ENCODE measurements at places on chromosomes 2 and 18.

GRCh38 chr2:232375164-232375563 is 3.4 kb upstream of the ALPP start:
- DNase-seq = no peak

DNA sequence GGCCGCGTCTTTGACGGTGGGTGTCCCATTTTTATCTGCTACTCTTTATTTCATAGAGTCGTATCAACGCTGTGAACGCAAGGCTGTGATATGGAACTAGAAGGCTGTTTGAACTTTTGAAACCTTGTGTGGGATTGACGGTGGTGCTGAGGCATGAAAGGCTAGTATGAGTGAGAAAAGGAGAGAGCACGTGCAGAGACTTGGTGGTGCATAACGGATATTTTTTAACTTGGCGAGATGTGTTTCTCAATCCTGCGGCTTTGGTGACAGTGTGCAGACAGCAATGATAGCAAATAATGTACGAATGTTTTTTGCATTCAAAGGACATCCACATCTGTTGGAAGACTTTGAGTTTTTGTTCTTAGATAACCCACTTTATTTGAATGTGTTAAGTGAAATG is 6.2 kb downstream of the HES6 start:
- DNase-seq = no peak

- peak; percentile 61 for DNase-seq
Measured at GRCh38 chr2:202377207-202377761, 1.2 kb downstream of the BMPR2 start.

DNA sequence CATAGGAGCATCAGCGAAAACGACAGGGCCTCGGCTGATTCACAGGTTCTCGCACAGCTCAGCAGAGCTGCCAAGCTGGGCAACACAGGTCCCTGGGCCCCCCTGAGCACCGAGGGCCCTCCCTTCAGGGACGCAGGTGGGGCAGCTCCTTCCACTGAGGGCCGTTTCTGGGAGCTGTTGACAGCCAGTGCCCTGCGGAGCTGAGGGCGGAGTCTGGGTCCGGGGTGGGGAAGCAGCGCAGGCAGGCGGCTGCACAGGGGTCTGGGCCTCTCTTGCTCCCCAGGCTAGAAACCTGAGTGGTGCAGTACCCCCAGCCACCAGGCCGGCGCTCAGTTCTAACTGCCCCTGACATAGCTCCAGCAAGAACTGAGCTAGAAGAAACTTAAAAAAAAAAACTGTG is 65.7 kb downstream of the PXDN start:
- no peak for DNase-seq

- DNase-seq = no peak
Measured at GRCh38 chr2:119766944-119767343, 7.2 kb downstream of the PTPN4 start.

DNA sequence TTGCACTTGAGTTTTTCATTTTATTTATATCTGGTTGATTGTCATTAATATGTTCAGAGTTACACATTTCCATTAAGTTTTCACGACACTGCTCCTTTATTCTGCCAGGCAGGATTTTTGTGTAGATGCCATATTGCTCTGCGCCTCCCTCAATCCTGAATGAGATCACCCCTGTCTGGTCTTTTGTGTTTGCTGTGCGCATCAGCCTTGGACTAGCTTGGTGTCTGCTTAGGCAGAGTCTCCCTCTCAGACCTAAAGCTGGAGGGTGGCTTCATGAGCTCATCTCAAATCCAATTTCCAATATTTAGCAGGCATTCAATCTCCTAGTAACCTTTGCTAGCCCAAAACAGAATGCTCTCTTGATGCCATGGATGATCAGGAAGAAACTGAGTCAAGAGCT is 137.4 kb downstream of the SMAD7 start:
- DNase-seq = no peak

- no peak for DNase-seq
Measured at GRCh38 chr2:143588746-143589145, 459.5 kb downstream of the ARHGAP15 start.

- no peak for DNase-seq
Measured at GRCh38 chr18:9627642-9628041, 13.3 kb upstream of the PPP4R1 start.

GRCh38 chr18:54958704-54959625 is at the start of gene CCDC68:
TSS of gene CCDC68 (minus strand) at chr18:54959461. CDS start at chr18:54942791, 16,670 bp downstream.
- DNase-seq = peak; percentile 72

- no peak for DNase-seq
Measured at GRCh38 chr2:147642765-147643164, 202.1 kb upstream of the ACVR2A start.

DNA sequence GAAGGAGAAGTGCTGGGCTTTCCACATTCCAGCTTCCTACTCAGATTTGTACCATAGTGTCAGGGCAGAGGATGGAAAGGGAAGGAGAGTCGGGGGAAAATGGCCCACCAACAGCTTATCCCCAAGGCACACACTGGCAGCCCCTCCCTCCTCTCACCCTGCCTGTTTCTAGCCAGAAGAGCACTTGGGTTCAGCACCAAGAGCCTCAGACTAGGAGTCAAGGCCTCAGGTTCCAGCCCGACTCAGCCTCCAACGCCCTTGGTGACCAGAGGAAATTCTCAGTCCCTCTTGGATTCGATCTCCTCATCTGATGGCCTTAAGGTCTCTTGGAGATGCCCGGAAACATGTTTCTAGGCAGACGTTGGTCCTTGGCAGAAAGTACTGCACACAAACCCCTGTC is 53.9 kb downstream of the TNS1 start:
- DNase-seq = no peak

DNA sequence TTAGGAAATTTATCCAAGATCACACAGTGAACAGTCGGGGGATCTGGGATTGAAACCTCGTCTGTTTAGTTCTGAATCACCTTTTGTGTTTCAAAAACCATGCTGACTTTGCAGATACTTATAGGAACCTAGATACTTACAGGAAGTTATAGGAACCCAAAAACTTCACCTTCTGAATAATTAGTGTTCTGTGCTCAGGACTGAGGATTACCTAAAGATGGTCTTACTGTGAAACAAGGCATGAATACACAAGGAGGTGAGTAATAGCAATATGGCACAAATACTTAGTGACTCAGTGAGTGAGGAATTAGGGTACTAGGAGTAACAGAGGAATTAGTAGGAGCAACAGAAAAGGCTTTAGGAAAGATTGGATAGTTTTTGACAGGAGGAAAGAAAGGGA is 145.5 kb downstream of the LRATD1 start:
- DNase-seq = no peak

GRCh38 chr2:73993778-73994177 is 9.1 kb downstream of the TET3 start:
- no peak for DNase-seq

DNA sequence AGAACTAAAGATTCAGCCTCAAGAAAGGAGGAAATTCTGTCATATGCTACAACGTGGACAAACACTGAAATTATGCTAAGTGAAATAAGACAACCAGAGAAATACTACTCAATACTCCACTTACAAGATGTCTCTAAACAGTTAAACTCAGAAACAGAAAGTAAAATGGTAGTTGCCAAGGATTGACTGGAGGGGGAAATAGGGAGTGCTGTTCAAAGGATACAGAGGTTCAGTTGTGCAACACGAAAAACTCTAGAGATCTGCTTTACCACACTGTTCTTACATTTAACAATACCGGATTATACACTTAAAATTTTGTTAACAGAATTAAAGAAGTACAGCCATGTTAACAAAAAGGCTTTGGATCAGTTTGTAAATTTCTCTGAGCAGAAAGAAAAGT is 39.8 kb upstream of the C2orf15 start:
- DNase-seq = no peak

DNA sequence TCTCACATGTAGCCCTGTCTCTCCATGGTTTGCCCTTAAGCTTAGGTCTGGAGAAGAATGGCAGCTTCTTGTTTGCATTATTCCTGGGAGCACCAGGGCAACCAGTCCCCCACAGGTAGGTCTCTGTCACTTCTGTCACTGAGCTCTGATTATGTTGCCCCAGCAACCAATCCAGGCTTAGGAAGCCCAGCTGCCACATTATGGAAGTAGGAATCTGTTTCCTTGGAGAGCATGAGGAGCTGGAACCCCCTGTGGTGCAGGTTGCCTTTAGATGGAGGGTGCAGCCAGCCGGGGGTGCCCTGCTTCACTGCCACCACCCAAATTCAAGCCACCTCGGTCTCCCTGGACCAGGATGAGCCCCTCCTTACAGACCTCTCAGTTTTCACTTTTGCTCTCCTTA is 4.8 kb downstream of the RESP18 start:
- no peak for DNase-seq

GRCh38 chr2:119715409-119716283 is 36.6 kb downstream of the TMEM177 start:
- DNase-seq = no peak

DNA sequence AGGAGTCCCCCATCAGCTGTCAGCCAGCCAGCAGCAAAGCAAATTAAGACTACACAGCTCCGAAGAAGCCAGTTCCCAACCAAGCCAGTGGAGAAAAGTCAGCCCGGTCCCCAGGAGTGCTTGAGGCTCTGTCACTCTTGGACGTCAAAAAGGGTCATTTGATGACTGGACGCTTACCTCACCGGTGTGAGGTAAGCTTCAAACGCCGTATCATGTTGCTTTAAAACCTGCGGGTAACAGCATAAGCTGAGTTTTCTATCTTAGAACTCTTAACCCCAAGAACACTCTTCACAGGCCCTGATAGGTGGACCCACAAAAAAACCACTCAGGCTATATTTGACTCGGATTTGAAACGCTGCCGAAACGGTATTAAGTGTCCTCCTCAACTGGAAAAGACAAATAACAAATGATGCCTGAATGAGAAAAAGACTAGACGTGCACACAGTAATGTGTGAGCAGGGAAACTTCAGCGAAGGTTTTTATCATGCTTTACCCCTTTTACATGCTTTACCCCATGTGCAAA is 682 bp upstream of the LNPK start:
- DNase-seq = no peak

- no peak for DNase-seq
Measured at GRCh38 chr2:218899147-218899546, 18.5 kb downstream of the WNT10A start.

DNA sequence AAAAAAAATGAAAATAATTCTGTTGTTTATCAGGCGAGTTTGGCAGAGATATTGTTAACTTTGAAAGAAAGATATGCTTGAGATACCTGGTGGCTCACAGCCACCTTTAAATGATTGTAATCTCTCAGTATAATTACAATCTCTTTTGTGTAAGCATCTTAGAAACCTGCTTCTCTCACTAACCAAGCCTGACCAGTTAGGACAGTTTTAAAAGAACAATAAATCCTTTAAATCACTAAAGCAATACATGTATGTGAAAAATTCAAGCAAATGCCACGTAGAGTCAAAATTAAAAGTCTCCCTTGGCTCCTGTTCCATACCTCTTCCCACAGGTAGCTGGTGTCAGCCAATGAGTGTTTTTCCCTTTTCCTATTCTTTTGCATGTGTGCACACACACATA is 15.7 kb upstream of the SGPP2 start:
- DNase-seq = no peak

DNA sequence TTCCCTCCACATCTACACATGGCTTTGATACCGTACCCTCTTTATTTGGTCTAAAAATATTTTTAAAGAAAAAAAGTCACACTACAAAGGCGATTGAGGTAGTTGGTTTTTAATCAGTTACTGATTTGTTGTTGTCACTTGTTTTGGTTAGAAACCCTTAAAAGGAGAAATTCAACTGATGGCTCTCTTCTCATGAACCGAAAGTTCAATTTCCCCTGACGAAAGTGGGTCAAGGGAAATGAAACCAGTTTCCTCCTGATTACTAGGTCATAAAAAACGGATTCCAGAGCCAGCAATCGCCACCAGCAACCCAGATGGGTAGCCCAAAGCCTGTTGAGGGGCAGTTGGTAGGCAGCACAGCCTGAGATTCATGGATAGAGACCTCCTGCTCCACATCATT is 63.2 kb downstream of the DLGAP1 start:
- no peak for DNase-seq

- DNase-seq = no peak
Measured at GRCh38 chr2:150284116-150284515, 203.4 kb downstream of the RND3 start.

DNA sequence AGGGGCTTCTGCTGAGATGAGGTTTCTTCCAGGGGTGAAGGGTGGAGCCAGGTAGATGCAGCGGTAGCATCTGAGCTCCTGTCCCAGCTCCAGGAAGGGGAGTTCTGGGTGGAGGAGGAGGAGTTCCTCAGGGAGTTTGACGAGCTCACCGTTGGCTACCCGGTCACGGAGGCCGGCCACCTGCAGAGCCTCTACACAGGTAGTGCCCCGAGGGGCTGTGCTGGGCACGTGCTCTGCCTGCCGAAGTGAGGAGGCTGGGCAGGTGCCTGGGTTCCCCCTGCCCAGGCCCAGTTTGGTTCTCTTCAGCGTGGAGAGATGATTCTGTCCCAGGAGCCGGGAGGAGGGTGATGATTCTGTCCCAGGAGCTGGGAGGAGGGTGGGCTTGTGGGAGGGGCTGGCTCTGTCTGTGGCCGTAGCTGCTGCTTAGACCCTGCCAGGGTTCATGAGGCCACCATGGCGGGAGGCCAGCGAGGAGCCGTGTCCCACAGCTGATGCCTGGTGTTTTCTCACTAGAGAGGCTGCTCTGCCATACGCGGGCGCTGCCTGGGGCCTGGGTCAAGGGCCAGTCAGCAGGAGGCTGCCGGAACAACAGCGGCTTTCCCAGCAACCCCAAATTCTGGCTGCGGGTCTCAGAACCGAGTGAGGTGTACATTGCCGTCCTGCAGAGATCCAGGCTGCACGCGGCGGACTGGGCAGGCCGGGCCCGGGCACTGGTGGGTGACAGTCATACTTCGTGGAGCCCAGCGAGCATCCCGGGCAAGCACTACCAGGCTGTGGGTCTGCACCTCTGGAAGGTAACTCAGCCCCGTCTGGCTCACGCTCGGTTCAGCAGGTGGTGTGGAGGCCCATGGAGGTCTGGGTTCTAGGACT is 8.2 kb downstream of the CAPN10 start:
- DNase-seq = no peak

- DNase-seq = no peak
Measured at GRCh38 chr2:133855526-133855925, 287.3 kb upstream of the NCKAP5 start.

- DNase-seq = no peak
Measured at GRCh38 chr18:46772357-46772756, 15.5 kb upstream of the ST8SIA5 start.

GRCh38 chr2:37625156-37625555 is 46.3 kb downstream of the CDC42EP3 start:
- no peak for DNase-seq

- no peak for DNase-seq
Measured at GRCh38 chr2:68734688-68735525, at the start of gene ARHGAP25. TSS of gene ARHGAP25 (plus strand) at chr2:68734811. CDS start at chr2:68735200, 389 bp downstream.

- DNase-seq = peak; percentile 61
Measured at GRCh38 chr18:26233208-26233607, 7.0 kb downstream of the TAF4B start.

- no peak for DNase-seq
Measured at GRCh38 chr18:24786027-24786426, 325.6 kb downstream of the HRH4 start.

All from H1 (cell line).